ENCODE measurements at places on chromosomes 16 and 17.

DNA sequence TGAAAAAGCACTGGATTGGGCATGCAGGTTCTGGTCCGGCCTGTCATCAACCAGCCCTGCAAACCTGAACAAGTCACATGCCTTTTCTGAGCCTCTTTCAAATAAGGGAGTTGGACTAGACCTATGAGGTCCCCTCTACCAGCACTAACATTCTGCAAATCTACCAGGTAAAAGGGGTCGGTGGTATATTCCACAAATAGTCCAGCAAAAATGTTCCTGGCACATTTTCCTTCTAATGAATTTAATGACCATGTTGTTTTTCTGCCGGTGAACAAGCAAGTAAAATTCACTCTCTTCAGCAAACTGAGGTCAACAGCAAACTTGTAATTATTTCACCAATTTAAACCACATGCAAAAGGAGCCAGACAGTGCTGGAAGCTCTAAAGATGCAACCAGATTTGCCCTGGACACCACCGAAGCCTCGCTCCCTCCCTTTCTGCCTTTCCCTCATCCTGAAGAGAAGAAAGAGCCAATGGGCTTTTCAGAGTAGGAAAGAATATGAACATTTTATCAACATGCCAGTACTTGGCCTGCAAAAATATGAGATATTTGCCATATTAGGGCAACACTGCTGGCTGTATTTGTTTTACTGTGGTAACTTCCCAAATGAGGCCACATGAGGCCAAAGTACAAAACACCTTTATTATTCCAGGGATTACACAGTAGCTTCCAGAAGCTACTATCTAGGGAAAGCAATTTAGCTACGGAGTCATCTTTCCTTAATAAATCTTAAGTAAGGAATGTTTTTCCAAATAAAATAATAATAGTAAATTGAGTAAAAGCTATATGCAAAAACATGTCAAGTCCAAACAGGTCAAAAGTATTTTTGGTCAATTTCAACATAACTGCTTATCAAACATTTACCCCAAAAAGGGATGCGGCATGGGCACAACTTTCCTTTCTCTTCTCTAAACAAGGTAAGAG is 45.0 kb downstream of the USP31 start:
- no peak for DNase-seq

DNA sequence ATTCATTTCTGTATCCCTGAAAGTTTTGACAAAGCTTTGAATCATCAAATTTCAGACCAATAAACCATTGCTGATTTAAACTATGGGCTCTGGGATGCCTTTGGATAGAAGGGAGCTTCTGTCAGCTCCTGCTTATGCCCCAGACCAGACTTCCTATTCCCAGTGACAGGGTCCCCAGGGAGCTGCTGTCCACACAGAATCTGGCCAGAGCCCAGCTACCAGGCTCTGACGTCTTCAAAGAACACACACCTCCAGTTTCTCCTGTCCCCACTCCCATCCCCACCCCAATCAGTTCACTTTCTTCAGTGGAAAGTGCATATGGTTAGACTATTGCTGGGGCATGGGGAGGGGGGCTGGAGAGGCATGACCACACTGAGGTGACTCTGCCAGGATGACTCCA is 51.6 kb upstream of the SREBF1 start:
- DNase-seq = no peak

- no peak for DNase-seq
Measured at GRCh38 chr16:49884033-49885015, 28.4 kb upstream of the ZNF423 start.

GRCh38 chr17:49890077-49890821 is 42.4 kb upstream of the TAC4 start:
- DNase-seq = no peak

GRCh38 chr16:67199808-67200198 is 872 bp downstream of the ELMO3 start:
- DNase-seq = no peak

GRCh38 chr16:85733839-85734170 is 17.1 kb downstream of the C16orf74 start:
- no peak for DNase-seq

- DNase-seq = no peak
Measured at GRCh38 chr16:6356911-6357310, 975.7 kb upstream of the RBFOX1 start.

DNA sequence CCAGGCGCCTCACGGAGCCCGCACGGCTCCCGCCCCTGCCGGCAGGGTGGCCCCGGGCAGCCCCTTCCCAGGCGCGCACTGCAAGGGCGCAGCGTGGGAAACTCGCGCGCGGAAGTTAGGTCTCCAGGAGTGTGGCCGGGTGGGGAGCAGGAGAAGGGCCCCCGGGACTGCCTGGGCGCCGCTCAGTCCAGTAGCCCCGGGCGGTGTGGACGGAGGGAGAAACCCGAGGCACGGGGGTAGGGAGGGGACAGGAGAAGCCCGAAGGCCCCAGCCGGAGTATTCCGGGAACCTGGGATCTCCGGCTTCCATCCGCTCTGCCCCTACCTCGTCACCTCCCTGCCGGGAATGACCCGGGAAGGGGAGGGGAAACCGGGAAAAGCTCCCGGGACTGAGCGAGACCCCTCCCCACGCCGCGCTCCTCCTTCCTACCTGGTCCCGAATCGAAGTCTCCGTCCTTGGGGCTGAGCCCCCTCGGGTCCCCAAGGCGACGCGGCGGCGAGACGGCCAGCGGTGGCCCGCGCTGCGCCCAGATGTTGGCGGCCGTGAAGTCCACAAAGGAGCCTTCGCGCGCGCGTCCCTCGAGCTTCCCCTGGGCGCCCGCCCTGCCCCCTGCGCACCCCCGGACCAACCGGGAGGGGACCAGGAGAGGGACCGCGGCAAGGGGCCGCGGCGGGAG is 418 bp downstream of the SOCS3 start:
- no peak for DNase-seq

- DNase-seq = no peak
Measured at GRCh38 chr17:15121426-15121825, 143.7 kb downstream of the PMP22 start.

- DNase-seq = no peak
Measured at GRCh38 chr17:2102931-2103809, 48.3 kb downstream of the HIC1 start.

DNA sequence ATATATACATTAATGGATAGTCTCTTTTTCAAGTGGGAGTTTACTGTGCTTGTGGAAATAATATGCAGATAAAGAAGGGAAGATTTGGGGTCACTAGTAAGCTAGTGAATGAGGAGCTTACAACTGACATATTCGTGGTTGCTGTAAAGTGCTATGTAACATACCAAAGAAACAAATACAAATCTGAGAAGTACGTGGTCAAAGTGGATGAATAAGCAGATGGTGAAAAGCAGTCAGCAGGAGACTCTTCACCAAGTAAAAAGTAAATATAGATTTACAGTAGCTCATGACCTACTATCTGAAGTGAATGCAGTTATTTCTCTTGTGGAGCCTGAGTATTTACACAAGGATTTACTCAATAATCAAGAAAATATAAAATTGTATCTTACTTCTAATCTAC is 136.6 kb upstream of the ELAC2 start:
- DNase-seq = no peak

- no peak for DNase-seq
Measured at GRCh38 chr17:5877948-5878347, 192.2 kb upstream of the WSCD1 start.

- no peak for DNase-seq
Measured at GRCh38 chr16:89581861-89582563, 6.5 kb downstream of the CPNE7 start.

DNA sequence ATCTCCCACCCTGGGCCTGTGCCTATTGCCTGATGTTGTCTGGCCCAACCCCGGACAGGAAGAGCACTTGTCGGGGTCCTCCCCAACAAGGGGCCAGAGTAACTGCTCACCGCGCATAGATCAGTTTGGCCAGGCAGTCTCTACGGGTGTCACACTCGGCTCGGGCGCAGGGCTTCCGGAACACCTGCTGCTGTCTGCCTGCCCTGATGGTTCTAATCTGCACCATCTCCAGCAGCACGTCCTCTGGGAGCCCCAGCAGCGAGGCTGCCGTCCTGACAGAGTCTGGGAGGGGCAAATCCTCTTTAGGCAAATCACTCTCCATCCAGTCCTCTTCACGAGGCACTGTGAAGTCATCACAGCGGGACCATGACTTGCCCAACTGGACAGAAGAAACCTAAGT is 24.0 kb downstream of the MYO19 start:
- DNase-seq = no peak

DNA sequence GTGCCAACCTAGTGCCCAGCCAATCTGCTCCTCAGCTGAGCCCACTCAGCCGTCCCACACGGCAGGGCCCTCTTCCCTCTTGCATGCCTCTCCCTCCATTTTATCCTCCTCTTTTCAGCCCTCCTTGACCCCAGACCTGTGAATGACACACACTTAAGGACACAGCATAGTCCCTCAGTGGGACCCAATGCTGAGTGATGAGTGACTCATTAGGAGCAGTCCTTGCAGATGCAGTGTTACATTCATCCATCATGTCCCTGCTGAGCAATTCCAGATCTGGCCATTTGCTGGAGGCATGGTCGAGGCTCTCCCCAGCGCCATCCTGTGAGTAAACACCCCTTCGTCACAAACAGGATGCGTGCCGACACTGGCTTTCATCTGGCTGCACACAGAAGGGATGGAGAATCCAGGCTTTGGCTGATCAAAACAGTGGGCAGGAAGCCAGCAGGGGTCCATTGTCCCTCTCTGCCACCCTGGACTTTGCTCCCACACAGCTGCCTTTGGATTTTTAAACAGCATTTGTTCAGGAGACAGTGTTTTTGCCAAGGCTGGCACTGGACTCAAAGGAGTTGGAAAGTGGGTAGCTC is 122.6 kb downstream of the AXIN2 start:
- no peak for DNase-seq

DNA sequence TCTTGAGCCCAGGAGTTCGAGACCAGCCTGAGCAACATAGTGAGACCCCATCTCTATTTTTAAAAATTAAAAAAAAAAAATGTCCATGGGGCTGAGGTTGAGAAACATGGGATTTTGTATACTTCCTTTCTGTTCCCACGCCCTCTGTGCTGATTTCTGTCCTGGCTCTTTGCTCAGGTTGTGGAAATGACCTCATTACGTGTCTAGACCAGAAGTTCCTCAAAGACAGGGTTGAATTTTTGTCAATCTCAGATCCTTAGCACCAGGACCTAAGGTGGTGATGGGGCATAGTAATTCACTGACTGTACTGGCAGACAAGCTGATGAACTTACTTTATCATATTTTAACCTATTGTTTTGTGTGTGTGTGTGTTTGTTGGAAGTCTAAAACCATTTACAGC is 11.2 kb upstream of the HNF1B start:
- DNase-seq = no peak

DNA sequence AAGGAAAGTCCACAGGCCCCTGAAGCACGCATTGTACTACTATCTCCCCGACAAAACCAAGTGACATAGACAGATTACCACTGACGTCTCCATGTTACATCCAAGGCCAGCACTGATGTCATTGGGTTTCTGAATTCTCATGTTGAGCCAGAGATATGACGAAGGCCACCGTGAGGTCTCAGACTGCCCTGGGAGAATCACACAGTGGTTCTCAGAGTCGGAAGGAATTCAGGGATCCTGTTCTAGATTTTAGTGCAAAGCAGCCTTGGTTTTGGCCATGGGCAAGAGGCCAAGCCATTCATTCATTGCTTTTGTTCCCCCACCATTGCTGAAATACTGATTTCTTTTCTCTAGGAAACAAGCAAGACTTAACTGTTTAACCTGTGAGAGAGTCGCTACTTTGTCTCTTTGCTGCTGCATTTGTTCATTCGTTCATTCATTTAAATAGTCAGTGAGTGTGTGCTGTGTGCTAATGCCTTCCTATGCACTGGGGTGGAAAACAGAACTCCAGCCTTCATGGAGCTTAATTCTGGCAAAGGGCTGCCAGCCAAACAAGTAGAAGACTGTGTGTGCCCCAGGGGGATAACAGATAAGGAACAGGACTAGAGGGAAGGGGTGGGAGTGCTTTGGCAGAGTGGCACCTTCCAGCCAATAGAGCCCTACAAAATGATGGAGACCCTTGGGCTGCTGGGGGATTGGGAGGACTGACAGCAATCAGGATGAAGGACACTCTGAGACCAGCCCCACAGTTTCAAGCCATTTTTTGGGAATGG is 222.3 kb downstream of the MSI2 start:
- no peak for DNase-seq

DNA sequence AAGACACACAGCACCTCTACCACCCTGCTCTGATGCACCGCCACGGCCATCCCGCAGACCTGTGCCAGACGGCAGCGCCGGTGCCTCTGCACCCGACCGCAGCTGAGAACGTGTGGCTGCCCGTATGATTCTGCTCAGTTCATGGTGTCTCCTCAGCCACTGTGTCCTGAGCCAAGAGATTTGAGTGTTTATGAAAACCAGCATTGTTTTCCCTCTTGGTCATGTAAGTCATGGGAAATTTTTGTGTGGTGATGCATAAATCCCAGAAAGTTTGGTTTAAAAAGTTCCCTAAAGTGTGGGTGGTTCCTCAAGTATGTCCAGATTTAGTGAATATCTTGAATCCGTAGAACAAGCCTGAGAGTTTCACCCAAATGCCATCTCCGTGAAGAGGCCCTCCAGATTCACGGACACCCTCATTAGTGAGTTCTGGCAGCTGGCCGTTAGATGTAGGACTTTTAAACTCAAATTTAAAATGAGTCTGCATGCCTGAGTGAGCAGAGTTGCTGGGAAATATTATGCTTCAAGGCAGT is 57.6 kb downstream of the CDRT4 start:
- no peak for DNase-seq

DNA sequence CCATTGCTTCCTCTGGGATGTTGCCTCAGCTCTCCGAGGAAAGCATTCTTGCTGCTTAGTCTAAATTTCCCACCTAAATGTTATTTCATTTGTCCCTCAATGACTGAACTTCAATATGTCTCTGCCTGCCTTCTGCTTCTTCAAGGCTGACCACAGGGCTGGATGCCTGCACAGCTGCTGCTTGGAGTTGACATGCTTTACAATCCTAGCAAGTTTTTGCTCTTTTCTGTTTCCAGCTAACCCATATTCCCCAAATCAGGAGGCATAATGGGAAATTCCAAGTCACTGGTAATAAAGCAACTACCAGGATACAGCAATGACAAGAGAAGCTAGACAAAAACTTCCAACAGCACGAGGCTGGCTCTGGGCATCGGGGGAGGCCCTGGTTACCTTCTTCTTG is 48.9 kb downstream of the GTF3C1 start:
- DNase-seq = no peak

DNA sequence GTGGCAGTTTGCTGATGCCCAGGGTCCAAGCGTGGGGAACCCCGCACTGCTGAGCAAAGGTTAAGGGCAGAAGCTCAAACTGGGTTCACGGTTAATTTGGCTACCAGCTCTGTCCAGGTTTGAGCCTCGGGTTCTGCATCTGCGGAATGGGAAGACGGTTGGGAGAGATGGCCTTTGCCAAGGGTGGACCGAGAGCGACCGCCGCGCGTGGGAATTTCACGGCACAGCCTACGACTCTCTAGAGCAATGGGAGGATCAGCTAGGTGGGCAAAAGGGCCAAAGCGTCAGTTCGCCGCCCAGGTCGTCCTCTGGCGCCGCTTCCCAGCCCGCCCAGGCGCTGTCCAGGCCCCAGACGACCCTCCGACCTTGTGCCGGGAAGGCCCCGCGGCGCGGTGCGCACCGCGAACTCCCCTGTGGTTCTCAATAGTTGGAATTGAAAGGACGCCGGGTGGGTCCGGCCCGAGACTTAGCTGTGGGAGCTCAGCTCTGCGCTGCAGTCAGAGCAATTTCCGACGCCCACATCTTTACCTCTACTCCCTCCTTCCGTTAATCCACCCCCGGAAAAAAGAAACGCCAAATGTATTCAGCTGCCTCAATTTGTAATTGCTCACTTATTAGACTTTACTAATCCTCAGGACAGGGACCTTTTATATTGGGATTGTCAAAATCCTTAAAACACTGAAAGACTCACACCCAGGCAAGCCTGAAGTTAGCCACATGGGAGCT is 2.5 kb upstream of the HS3ST3B1 start:
- DNase-seq = no peak
